ENCODE measurements at places on chromosomes 6 and 20.

- no peak for DNase-seq
These were observed 143.0 kb upstream of the TSHZ2 start for GRCh38 chr20:52829111-52829510.

GRCh38 chr20:4600308-4601014, 121.2 kb upstream of the PRND start:
- no peak for DNase-seq

DNA sequence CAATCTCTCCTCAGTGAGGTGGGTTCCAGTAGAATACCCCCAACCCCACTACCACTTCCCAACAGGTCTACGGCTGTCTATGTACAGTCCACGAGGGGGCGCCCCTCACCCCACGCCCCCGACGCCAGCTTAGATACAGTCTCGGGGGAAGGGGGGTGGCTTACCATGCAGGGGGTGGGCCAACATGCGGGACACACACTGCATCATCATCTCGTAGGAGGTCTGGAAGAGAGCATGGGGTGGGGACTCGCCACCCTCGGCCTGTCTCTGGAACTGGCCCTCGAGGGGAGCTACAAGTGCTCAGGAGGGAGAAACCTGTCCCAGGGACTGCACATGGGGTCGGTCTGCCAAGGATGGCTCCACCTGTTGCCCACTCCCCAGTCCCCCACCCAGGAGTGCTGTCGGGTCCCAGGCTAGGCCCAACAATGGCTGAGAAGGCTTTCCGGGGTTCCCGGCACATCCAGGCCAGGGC, 8.5 kb downstream of the MTCH1 start:
- DNase-seq, result no peak

DNA sequence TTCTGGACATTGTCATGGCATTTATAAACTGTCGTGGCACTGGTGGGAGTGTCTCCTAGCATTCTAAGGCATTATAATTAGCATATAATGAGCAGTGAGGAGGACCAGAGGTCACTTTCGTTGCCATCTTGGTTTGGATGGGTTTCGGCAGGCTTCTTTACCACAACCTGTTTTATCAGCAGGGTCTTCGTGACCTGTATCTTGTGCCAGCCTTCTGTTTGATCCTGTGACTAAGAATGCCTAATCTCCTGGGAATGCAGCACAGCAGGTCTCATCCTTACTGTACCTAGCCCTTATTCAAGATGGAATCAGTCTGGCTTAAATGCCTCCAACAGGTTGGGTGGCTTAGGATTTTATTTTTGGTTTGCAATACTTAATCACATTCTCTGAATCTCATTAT, 142.7 kb upstream of the GGTLC1 start:
- no peak for DNase-seq

DNA sequence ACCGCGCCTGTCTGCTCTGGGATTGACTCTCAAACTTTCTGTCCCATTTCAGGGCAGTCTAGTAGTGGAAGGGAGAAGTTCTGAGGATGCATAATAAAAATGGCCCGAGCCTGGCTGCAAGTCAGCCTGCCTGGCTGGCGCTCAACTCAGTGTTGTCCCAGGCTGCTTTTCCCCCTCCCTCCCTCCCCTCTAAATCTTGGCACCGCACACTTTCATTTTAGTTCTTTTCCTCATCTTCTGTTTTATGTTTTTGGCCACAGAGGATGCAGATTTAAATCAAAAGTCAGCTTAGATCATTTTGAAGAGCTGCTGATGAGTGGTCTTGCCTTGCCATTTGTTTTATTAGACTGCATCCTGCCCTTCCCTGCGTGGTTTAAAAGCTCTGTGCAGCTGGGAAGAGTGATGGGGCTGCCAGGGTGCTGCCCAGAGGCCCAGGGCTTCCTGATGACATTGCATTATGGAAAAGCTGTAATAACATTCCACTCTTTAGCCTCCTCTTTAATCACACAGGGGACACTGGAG, 6.5 kb upstream of the UQCC2 start:
- DNase-seq, result no peak

- DNase-seq, result no peak
These were observed 42.6 kb downstream of the OSTM1 start for GRCh38 chr6:108031968-108032367.

DNA sequence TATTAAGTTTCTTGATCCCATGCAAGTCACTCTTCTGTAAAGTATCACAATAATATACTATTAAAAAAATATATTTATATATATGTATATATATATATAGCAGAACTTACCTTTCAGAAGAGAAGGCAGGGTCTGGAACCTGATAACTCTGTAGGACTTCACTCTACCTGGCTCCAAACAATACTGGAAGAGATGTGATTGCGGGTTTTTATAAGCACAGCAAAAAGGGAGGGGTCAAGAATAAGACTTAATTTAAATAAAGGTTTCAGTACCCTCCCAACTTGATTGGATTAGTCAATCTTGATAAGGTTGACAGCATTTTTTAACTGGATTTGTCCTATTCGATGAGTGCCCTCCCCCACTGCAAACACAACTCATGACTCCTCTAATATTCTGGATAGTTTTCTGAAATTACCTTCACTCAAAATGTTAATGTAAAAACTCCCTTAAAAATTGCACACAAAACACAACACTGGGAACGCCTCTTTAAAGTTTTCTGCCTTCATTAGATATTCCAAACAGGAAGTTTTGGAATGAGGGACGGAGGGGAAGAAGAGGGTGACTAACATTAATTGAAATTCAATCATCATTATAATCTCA, 4.0 kb upstream of the ZNF217 start:
- DNase-seq, result no peak

DNA sequence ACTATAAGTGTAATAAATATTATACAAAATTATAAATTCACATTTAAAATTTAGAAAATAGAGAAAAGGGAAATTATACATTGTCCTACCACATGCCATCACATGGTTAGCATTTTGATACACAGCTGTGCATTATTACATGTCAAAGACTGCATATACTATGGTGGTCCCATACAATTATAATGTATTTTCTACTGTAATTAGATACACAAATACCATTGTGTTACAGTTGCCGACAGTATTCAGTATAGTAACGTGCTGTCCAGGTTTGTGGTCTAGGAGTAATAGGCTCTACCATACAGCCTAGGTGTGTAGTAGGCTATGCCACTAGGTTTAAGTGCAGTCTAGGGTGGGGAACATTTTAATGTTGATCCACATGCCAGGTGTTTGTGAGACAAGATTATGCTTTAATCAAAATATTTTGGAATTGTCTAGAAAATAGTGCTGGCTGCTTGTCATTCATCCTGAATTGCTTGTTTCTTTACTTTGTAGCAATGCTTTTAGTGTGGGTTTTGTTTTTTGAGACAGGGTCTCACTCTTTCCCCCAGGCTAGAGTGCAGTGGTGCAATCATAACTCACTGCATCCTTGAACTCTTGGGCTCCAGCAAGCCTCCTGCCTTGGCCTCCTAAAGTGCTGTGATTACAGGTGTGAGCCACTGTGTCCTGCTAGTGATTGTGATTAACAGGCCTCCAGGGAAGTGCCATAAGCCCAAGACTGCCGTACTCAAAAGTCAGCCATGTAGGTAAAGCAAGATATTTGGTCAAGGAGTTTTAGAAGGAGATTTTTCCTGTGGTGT, 39.0 kb downstream of the DSTN start:
- no peak for DNase-seq

DNA sequence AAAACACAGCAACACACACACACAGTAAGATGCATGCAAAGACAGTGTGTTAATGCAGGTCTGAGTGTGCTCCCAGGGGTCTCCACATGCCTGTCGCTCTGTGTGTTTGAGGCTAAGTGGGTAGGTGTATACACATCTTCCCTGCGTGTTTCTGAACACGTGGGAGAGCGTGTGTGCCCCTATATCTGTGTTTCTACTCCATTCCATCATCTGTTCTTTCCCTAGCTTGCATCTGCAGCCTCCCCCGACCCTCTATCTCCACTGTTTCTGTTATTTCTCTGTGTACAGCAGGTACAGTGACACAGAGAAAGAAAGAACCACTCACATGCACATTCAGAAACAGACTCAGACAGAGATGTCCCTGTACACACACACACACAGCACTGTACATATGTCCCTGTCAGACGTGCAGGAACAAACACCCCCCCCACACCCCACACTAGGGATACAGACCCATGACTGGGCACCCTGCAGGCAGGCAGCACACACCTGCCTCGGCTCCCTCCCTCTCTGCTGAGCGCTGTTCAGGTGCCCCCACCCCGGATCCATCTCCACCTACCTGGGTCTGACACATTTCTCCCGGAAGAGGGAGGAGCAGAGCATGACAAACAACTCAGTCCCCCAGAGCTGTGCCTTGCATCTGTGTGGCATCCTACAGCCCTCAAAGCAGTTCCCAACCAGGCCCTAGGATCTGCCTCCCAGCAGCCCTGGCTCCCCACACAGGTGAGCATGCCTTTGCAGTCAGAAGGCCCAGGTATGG, 27.6 kb downstream of the KCNK15 start:
- DNase-seq, result no peak

Data from AML-193 (cell line).